Sigmoid colon (tissue), 7 donors: ENCODE measurements at places on chromosomes 11 and 22. TPM values are rescaled to one million over a fixed set of nuclear protein-coding genes. Genes with fewer than 3 reads are reported as not detected.

- no peak for DNase-seq
These were observed 1434.8 kb downstream of the TBC1D22A start for GRCh38 chr22:48197189-48197690.

DNA sequence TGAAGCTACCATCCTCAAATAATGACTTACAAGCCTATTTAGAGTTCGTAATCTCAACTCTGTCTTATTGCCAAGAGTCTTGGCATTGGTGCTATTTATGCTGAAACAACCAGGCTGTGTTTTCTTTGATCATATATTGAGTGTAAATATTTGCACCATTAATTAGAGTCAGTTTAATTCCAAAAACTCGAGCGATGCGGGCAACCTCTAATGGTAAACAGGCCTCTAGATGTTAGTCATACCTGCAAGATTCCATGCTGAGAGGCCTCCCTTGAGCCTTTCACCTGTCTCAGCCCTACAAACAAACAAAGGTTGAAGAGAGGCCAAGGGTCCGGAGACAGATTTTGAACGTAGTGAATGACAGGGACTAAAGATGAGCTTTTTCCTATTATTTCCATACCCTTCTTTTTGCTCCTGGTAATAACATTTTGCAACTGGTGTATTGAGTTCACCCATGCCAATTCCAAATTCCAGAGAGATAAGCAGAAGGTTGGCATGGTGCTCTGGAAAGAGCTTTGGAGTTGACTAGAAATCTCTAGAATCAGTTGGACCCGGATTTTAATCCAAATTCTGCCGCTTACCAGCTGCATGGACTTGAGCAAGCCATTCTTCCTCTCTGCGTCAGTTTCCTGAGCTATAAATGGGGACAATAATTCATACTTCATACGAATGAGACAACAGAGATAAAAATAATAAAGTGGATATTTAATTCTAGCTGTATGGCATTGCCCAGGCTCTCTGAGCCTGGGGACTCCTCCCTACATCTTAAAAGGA lies 99.1 kb upstream of the ANO1 start:
- DNase-seq: no peak

GRCh38 chr22:49523374-49524008 lies 304.2 kb downstream of the BRD1 start:
- DNase-seq: peak; percentile 51

DNA sequence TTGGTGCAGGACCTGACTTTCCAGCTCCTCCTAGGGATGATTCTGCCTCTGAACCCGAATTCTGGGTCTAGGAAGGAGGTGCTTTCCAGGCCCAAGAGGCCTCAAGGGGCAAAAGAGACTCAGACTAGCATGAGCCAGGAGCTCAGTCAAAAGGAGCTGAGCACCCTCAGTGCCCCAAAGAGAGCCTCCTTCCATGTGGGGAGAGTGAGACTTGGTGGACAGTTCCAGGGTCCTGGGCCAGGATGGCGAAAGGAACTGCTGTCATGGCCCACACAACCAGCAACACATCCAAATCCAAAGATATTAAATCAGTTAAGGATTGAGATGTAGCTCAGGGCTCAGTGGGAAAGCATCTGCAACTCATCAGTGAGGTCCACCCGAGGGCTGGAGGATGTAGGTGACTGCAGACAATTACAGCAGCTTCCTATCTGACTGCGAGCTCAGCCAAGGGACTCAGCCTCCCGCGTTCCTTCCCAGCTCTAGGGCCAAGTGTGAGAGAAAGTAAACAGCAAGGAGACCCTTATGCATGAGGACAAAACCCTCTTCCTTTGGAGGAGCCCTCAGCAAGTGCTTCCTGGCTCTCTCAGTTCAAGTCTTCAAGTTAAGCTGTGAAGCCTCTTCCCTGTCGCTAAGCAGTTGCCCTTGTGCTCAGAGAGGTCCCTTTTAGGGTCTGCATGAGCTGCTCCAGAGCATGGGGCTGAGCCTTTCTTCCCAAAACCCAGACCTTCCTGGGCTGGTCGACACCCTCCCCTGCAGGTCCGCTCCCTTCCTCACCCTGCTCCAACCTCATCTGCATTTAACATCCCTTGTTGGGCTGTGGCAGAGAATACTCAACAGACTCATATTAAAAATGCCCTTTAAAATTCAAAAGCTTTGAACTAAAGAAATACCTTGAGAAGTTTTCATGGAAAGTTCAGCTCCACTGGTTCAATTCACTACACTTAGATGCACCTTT lies 35.8 kb downstream of the C11orf58 start:
- DNase-seq: no peak

DNA sequence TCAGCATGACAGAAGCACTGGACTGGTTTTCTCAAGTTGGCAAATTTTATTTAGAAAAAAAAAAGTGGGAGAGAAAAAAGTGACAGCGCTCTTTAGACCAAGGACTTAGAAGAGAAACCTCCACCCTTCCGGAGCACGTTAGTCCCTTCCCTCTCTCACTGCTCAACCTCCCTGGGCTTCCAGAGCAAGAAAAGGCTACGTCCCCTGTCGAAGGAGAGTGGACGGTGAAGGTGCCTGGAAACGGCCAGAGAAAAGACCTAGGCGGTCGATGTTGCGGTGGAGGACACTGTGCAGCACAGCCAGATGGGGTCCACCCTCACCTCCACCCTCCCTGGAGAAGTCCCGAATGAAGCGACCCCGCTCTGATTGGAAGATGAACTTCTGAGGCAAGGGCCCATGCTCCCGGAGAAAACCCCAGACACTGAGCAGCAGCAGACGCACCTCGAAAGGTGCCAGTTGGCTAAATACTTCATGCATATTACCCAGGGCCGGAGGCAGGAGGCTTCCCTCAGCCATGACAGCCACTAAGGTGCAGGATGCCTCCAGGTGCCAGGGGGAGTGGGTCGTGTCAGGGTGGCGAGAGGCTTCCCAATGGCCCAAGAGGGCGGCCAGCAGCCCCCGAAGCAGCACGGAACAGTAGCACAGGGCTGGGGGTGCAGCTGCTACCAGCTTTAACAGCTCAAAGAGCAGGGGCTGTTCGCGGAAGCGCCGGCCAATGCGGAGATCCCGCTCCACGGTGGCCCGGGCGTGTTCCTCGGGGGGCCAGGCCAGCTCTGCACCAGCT lies 604 bp upstream of the GANAB start:
- peak; percentile 73 for DNase-seq

GRCh38 chr11:74473382-74474173 lies 6.2 kb upstream of the KCNE3 start:
- no peak for DNase-seq

VSTM5 gene
- 1.1 TPM for total RNA-seq

TOMM22 gene
- total RNA-seq: 50.2 TPM

HIRA gene
- total RNA-seq: 16.6 TPM

- no peak for DNase-seq
These were observed 505.2 kb downstream of the TBC1D22A start for GRCh38 chr22:47267513-47268282.

DNA sequence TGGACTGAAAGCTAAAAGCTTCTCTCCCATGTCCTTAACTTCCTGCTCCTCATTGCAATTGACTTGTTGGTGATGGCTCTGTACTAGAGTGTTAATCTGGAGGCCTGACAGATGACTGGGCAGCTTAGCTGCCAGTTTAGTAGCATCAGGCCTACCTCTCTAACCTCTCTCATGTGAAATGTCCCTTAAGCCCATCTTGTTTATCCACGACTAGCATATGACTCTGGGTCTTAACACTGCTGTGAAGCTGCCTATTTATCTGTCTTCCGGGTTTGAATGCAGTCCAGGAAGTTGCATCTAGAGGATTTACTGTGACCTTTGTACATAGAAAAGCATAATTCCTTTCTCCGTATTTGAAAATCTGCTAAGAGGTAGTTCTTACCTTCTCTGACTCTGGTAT lies 85.3 kb upstream of the HORMAD2 start:
- DNase-seq: no peak

GRCh38 chr11:74681686-74682651 lies 49.3 kb downstream of the CHRDL2 start:
- DNase-seq: peak; percentile 88
